Left renal cortex interstitium (tissue), 4 donors: ENCODE measurements at places on chromosomes 2 and 18. TPM values are rescaled to one million over a fixed set of nuclear protein-coding genes. Genes with fewer than 3 reads are reported as not detected.

Gene KYNU
- polyA plus RNA-seq: 5.3 TPM

Gene SLC4A3
- polyA plus RNA-seq: 14.2 TPM

DNA sequence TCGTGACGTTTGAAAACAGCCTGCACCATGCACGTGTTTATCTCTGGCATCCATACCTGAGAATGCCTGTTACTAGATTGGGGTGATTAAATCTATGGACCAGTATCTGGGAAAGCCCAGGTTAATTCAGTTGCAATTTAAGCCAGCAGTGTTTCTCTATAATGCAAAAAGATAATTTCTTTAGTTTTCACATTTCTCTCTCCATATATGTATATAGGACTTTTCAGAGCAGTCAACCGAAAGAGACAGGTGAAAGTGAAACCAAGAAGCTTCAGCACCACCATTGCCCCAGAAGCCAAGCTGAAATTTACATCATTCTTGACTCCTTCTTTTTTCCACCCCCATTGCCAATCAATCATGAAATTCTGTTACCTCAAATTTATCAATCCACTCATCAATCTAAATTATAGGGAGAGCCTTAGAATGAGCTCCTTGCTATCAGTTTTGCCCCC, 2.7 kb upstream of the LRP2 start:
- DNase-seq: no peak

DNA sequence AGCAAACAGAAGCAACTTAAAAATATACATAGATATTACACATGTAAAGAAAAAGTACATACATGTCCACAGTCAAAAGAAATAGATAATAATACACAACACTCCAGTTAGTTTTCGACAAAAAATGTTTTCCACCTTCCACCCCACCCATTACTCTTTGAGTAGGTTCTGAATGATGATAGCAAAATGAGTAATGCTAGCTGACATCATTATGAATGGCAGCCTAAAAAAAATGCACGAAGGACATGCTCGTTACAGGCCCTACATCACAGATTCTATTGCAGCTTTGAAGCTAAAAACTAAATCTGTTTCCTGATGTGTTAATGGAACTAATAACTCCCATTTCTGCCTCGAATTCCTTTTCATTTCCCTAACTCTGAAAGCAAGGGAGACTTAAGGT, 578.7 kb upstream of the NETO1 start:
- DNase-seq: no peak

DNA sequence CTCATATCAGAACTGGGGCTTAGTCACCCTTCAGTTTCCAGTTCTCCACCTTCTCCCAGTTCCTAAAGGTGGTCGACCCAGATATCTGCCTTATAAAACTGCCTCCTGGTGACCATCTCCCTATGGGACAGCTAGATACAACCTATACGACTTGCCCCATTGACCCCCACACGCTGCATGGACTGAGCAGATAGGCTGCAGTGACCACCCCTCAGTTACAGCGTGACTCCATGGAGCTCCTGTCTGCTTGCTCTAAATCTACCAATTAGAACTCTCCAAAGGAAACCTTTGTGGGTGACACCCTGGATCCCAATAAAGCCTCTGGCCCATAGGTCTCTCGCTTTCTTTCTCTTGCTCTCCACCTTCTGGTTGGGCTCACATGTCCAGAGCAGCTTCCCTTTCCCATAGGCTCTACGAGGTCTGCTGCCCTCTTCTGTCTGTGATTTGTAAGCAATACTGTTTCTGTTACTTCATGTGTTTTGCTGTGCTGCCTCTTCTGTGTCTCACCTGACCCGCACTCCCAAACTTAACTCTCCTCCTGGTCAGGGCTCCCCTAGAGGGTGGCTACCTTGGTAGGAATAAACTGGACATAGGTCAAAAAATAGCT, 971.3 kb upstream of the FAM98A start:
- peak; percentile 13 for DNase-seq

DNA sequence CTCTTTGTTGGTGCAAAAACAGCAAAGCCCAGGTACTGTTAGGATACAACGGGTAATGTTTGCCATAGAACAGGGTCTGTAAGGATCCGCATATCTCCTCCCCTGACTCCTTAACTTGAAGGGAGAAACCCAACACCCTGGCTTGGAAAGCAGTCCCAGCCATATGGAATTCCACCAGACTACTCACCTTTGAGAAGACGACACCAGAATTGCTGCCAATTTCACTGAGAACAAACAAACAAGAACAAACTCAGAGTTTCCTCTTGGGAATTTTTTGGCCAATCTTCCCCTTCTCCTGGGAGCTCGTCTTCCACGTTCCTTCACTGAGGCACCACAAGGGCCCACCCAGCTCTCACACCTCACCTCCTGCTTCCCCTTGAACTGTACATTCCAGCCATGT, 29.2 kb downstream of the CAPN14 start:
- DNase-seq: no peak

- no peak for DNase-seq
These were observed 69.9 kb upstream of the FAM136A start for GRCh38 chr2:70371753-70372152.

DNA sequence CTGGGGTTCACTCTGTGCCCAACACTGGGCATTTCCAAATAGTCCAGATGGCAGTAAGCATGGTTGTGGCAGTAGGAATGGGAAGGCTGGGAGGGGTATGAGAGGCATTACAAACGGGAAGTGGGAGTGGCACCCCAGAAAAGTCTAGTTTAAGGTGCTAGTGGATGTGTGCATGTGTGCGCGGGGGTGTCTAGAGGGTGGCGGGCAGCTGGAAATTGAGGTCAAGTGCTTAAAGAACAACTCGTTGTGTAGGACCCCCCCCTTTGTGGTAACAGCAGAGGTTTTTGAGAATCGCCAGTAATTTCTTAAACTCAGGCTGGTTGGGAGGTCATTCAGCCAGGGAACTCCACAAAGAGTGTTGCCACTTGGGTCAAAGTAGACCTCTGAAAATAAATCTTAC, 69.9 kb downstream of the RHBDD1 start:
- DNase-seq: no peak
